ENCODE measurements at places on chromosomes 13 and 19.

- peak; percentile 18 for DNase-seq
Measured at GRCh38 chr19:17687857-17688784, at the start of gene UNC13A. UNC13A (minus strand) TSS chr19:17688354; CDS start chr19:17688199, 155 bp downstream.

DNA sequence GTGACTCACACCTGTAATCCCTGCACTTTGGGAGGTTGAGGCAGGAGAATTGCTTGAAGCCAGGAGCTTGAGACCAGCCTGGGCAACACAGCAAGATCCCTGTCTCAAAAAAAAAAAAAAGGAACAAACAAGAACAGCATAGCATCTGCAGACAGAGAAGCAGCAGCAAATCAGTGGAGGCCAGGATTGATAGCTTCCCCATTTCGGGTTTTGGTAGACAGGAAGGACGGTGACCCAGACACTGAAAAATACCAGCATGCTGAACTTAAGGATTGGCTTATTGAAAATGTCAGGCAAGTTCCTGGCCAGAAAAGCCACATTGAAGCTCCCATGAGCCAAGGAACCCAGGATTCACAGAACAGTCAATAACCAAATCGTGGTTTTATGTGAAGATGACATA, 3.0 kb downstream of the ZNF490 start:
- DNase-seq, result no peak

DNA sequence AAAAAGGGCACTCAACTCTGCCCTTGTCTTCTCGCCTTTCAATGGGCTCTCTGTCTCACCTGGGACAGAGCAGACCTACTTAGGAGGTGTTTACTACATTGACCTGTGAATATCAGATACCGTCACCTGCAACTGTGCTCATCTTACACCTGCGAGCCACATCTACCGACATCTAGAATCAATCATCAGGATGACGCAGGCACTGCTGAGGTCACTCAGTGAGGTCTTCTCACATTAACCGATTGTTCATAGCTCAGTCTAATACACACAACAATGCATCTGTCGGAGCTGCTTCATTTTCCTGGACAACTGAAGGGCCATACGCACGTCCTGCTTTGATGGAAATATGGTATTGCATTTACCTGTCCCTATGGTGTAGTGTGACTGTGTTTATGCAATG, 211.9 kb downstream of the FGF9 start:
- DNase-seq, result no peak

DNA sequence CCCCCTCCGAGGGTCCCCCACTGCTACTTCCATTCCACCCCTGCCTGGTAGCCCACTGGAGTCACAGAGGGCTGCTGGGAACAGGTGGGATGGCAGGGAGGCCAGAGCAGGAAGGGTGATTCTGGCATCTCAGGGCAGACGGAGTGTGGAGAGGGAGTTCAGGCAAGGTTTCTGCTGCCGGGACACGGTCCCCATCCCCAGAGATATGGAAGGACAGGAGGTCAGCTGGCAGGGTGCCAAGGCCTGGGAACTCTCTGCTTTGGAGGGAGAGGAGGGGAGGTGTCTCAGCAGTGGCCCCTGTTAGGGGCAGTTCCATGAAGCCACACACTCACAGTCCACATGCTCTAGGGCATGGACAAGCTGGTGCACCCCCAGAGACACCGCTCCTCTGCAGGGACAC, 68.1 kb downstream of the CHST8 start:
- DNase-seq, result no peak

DNA sequence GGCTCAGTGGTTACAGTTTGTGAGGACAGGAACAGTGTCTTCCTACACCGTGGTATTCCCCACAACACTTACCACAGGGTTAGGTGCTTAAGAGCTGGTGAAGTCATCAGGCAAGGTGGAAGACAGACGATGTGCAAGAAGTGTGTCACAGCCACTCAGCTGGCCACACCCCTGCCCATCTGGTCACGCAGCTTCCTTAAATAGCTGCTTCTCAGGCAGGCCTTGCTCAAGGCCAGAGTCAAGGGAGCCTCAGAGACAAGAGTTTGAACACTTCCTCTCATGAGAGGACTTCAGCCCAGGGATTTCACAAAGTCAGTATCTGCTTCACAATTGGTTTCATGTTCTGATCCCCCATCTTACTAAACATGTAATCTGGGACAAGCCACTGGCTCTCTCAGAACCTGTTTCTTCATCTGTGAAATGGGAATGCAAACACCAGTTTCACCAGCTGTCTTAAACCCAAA, 80.3 kb upstream of the FRY start:
- no peak for DNase-seq

DNA sequence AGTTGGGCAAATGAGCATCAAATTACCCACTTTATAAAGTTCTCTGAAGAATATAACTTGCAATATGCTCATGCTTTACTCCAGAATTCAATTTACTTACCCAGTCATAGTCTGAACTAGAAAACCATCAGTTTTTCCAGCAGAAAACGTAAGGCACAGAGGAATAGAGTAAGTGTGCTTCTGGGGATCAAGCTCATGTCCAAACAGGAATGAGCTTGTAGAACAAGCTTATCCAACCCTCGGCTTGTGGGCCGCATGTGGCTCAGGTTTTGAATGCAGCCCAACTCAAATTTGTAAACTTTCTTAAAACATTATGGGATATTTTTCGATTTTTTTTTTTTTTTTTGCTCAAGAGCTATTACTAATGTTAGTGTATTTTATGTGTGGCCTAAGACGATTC, 308.5 kb upstream of the KLF12 start:
- no peak for DNase-seq

GRCh38 chr13:111852725-111853518, 214.0 kb upstream of the SOX1 start:
- no peak for DNase-seq

- no peak for DNase-seq
Measured at GRCh38 chr19:1153891-1154730, 20.0 kb downstream of the SBNO2 start.

GRCh38 chr19:34733266-34733745, 737 bp upstream of the ZNF181 start:
- DNase-seq, result peak; percentile 4

DNA sequence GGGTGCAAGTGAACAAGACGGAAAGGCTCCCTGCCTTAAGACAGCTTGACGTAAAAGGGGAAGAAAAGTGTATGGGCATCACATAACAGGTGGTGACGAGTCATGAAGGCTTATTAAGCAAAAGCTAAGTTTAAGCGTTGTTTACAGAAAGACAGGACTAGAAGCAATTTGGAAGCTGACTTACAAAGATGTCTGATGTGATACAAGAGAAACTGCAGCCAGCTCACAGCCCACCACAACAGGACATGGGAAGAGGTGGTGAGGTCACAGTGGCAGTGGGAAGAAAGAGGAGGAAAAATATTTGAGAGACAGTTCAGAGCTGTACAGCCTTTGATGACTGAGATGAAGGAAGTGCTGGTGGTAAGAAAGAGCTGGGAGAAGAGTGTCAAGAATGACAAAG, 181.6 kb downstream of the KLF12 start:
- DNase-seq, result no peak

- no peak for DNase-seq
Measured at GRCh38 chr13:44854313-44855060, 134.8 kb downstream of the NUFIP1 start.

GRCh38 chr13:80245162-80245733, 95.7 kb downstream of the SPRY2 start:
- no peak for DNase-seq

- DNase-seq, result no peak
Measured at GRCh38 chr13:37340901-37341670, 235.6 kb upstream of the CSNK1A1L start.

DNA sequence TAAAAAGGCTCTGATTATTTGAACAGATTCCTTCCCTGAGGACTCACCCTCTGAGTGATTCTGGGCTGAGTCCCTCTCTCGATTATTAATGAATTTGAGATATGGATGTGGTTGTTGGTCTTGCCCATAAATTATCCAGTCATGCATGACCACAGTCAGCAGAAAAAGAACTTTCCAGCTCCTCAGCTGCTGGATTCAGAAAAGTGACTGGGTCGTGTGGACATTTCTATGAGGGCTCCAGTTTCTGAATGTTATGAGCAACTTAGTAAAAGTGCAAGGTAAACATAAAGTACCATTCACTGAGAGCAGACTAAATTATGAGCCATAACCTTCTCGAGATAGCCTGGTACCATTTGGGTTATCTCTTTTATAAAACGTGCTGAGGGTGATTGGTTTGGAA, 100.1 kb upstream of the CLDN10 start:
- DNase-seq, result no peak

GRCh38 chr13:114112231-114112825, 20.1 kb downstream of the RASA3 start:
- DNase-seq, result no peak

DNA sequence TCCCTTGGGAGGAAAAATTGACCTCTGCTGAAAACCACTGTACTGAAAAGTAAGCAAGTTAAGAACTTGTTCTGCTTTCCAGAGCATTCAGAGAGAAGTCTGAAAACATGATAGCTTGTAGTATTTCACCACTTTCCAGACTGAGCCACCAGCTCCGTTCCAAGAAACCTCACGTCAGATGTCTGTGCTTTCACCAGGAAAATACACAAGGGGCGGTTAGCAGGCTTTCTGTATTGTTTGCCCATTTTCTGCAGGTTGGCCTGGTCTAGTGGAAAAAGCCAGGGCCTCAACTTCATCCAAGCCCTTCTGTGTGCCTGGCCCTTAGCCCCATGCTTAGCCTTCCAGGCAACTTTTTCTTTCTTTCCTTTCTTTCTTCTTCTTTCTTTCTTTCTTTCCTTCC, 36.4 kb downstream of the RXFP2 start:
- no peak for DNase-seq

GRCh38 chr19:41248895-41249294, 15.3 kb upstream of the HNRNPUL1 start:
- DNase-seq, result no peak

- DNase-seq, result no peak
Measured at GRCh38 chr13:84917252-84917878, 881.9 kb downstream of the SLITRK6 start.

DNA sequence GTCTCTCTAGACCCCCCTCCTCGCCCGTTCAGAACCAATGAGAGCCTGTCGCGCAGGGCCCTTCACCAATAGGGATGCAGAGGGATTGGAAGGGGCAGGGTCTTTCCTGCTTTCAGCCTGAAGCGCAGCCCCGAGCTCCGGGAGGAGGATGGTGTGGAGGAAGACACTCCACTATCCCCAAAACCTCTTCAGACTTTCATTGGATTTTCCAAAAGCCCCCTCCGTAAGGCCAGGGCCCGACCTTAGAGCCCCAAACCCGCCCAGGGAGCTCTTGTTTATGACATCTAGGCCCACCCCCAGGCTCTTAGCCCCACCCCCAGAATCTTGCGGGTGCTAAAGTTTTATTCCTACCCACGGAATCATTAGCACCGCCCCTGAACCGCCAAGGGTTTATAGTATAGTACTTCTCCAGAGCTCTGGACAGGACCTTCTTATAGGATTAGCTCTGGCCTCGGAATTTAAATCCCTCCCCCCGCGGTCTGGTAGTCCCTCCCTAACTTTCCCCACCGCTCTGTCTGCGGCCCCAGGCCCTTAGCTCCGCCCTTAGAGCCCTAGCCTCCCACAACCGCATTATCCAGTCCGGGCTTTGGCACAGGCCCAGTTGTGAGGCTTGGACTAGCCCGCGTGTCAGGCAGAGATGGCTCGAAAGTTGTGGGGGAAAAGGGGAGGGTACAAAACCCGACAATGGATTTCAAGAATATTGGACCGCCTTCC, 6.6 kb upstream of the EML2 start:
- DNase-seq, result peak; percentile 58

DNA sequence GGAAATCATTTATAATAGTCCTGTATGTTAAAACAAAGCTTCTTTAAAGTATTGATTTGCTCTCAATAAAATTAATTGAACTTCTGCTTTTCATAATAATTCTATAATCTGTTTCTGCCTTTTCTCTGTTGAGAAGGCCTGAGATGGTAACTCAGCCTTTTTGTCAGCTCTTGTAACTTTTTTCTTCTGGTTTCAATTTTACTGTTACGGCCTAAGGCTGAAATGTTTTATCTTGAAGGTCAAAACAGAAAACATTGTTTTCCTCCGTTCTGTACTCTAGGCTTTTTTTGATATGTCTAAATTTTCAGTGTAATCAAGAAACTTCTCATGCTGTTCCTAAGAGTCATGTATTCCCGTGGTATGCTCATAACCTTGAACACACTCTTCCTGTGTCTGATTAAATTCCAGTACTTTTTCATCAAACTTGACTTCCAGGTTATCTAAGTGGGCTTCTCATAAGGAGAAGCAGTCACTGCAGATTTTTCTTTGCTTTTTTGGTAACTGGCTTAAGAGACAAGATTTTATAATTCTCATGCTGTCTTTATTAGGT, 7.6 kb upstream of the NAXD start:
- DNase-seq, result no peak

DNA sequence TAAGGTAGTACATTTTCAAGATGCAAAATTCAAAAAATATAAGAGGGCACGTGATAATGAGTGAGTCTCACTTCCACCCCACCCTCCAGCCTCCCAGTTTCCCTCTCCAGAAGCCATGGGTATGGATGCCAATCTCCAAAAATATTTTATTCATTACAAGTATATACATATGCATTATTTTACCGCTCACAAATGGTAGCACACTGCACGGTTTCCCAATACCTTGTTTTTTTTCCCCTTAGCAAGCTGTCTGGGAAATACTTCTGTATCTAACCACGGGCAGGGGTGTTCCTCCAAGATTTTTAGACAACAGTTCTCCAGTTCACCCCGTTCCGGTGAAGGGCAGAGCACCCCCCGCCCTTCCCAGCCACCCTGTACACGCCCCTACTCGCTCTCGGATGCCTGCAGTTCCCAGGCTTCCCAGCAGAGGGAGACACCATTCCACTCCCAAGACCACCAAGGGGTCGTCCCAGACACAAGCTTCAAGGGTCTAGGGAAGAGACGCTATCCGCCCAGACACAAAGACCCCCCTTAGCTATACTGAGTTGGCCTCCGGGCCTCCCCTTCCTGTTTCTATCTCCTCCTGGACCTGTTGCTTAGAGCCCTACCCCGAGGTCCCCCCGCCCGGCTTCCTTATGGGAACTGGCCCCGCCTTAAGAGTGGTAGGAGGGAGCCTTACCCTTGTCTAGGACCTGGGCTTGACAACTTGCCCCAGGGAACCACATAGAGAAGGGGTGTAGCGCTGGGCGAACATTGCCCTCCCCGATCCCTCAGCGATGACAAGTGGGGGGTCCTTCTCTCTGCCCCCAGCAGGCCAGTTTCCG, 1.1 kb upstream of the FXYD3 start:
- peak; percentile 57 for DNase-seq

GRCh38 chr19:49773663-49774350, 7.0 kb downstream of the AP2A1 start:
- DNase-seq, result no peak

DNA sequence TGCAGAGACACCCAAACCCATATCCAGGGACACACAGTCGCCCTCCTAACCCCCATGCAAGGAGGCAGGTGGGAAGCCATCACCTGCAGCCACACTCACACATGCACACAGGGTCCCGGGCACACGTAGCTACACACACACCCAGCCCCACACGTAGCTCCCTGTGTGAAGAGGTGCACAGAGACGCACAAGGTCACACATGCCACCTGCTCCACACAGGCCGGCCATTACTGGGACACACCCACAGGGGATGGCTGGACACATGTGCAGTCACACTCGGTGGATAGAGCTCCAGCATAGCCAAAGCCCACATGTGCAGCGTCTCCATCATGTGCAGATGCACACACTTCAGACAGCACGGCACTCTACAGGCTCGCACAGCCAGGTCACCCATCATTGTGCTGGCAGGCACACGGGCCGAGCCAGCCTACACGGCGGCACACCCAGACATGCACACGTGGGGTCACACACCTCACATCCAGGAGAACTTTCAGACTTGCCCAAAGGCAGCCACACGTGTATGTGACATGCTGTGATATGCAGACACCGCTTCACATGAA, 1.1 kb downstream of the ZNF835 start:
- DNase-seq, result no peak

GRCh38 chr13:20967340-20967739, 64.8 kb upstream of the XPO4 start:
- DNase-seq, result no peak

All from activated T-cell treated with anti-CD3 and anti-CD28 coated beads for 1 hour (primary cell).